Memory B cell (primary cell): ENCODE measurements at places on chromosomes 11 and 22.
A peak's percentile ranks its signal among the peaks of the same experiment; 100 is the strongest.

DNA sequence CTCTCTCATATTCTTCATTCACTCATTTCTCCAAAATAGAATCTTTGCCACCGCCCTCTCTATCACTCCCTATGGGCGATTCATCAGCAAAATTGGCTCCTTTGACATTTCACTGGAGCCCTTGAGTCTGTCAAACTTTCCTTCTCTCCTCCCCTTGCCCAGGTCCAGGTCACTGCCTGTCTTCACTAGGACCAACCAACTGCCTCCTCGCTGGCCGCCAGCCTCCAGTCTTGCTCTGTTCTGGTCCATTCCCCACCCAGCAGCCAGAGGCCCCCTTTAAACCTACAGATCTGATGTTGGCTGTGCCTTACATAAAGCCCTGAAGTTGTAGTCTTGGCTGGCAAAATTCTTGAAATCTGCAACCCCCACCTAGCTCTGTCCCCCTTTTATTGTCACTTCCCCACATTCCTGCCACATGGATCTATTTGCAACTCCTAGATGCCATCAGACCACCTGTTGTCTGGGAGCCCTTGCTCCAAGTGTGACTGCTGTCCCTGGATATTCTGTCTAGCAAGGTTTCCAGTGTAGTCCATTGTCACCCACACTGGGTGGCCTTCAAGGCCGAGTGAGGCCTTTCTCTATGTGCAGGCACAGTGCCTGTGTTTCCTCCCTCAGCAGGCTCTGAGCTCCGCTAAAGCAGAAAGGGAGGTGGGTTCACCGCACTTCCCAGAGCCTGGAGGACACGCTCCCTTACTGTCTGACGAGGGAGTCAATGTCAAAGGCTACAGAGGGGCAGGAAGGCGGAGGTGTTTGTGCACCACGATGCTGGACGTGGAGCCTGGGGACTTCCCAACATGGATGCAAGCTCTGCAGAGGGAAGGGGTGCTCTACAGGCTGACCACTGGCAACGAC, 25.5 kb downstream of the MYEOV start:
- no peak overlapping the region for H3K4me3 ChIP-seq
- H3K27ac ChIP-seq = no peak overlapping the region
- no peaks in the 10 kb centered on the region for H3K36me3 ChIP-seq

- no peaks in the 10 kb centered on the region for H3K4me1 ChIP-seq
- H3K4me3 ChIP-seq = no peak overlapping the region
- no peaks in the 10 kb centered on the region for H3K36me3 ChIP-seq
- no peak overlapping the region for H3K27ac ChIP-seq
- no peak for DNase-seq
- H3K27me3 ChIP-seq = no peaks in the 10 kb centered on the region
These were observed 116.9 kb upstream of the SNX19 start for GRCh38 chr11:131033151-131033651.

- no peak overlapping the region for H3K4me3 ChIP-seq
- DNase-seq = peak; percentile 49
- no peaks in the 10 kb centered on the region for H3K36me3 ChIP-seq
- H3K27me3 ChIP-seq = peaks cover 11% of the 10 kb centered on the region
- H3K27ac ChIP-seq = no peak overlapping the region
These were observed 61.4 kb upstream of the ASPHD2 start for GRCh38 chr22:26367402-26368245.

- no peaks in the 10 kb centered on the region for H3K4me1 ChIP-seq
- H3K27ac ChIP-seq = no peak overlapping the region
- peaks cover 3% of the 10 kb centered on the region for H3K27me3 ChIP-seq
- H3K36me3 ChIP-seq = no peaks in the 10 kb centered on the region
- DNase-seq = no peak
These were observed 400.1 kb downstream of the TMEM135 start for GRCh38 chr11:87437844-87438223.

DNA sequence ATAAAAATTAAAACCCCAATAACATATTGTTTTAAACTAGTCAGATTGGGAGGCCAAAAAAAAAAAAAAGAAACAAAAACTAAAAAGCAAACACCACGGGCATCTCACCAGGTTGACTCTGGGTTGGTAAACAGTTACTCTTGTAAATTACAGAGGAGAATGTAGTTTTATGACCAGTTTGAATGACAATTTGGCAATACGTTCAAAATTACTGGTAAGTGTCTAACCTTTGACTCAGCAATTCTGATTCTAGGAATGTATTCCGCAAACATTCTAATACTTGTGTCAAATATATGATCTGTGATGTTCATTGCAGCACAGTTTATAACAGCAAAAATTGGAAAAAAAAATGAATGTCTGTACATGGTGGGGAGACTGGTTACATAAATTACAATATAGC, 1376.0 kb downstream of the TBC1D22A start:
- H3K27me3 ChIP-seq = peaks cover 6% of the 10 kb centered on the region
- peak overlapping the region; percentile 12 for H3K27ac ChIP-seq
- no peak overlapping the region for H3K4me3 ChIP-seq
- DNase-seq = no peak
- no peaks in the 10 kb centered on the region for H3K36me3 ChIP-seq
- H3K4me1 ChIP-seq = peaks cover 10% of the 10 kb centered on the region

DNA sequence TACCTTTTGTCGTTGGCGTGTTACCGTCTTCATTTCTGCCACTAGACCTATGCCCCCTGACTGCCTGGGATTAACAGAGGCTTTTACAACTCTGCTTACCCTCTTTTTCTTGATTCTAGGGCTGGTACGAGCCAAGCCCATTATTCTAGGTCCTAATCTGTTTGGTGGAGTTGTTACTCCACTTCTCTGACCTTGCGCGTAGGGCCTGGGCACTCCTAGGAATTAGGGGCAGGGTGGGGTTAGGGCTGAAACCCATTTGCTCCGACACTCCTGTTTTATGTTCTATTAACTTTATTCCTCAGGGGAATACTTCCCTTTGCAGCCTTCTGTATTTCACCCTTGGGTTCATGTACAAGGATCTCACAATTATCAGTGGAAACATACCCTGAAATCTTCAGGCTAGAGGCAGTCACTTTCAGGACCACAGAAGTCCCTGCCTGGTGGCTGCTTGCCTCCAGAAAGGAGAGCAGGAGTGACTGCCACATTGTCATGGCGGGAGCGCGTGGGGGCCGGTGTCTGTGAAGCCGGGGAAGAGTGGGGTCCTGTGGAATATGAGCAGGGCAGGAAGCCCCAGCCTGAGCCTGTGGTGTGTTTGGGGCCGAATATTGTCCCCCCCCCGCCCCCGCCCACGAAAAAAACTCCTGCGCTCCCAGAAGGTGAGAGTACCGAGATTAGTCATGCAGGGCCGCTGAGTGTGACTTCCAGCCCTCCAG, 731 bp upstream of the SLC37A2 start:
- no peaks in the 10 kb centered on the region for H3K36me3 ChIP-seq
- peaks cover 5% of the 10 kb centered on the region for H3K4me1 ChIP-seq
- no peak for DNase-seq
- no peaks in the 10 kb centered on the region for H3K27me3 ChIP-seq
- H3K27ac ChIP-seq = peak overlapping the region; percentile 94
- peak overlapping the region; percentile 92 for H3K4me3 ChIP-seq

GRCh38 chr22:49948958-49949913, 11.3 kb upstream of the PIM3 start:
- H3K36me3 ChIP-seq = no peaks in the 10 kb centered on the region
- no peak for DNase-seq
- no peak overlapping the region for H3K4me3 ChIP-seq

- H3K36me3 ChIP-seq = peaks cover 35% of the 10 kb centered on the region
- H3K27ac ChIP-seq = peak overlapping the region; percentile 93
- peaks cover 58% of the 10 kb centered on the region for H3K4me1 ChIP-seq
- no peak for DNase-seq
- no peaks in the 10 kb centered on the region for H3K27me3 ChIP-seq
- H3K4me3 ChIP-seq = peak overlapping the region; percentile 83
These were observed 65.7 kb downstream of the FLI1 start for GRCh38 chr11:128759597-128759996.
